ENCODE measurements at places on chromosomes 2 and 18.

- DNase-seq = no peak
These were observed 209.8 kb downstream of the CD226 start for GRCh38 chr18:69737851-69738250.

DNA sequence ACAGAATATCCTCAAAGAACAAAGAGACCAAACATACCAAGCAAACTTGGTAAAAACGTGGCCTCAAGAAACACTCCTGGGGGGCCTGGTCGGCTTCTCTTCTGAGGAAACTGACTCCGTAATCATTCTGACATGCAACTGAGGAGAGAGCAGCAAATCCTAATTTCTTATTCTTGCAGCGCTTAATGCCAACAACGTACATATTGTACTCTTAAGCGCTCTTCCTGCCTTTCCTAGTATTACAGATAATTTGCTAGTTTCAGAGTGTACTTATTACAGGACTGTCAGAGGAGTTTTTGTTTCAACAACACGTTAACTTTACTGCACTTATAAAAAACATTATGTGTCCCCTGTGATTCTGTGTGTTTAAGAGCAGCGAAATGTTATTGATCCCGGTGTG lies 64.9 kb downstream of the ZNF521 start:
- no peak for DNase-seq

DNA sequence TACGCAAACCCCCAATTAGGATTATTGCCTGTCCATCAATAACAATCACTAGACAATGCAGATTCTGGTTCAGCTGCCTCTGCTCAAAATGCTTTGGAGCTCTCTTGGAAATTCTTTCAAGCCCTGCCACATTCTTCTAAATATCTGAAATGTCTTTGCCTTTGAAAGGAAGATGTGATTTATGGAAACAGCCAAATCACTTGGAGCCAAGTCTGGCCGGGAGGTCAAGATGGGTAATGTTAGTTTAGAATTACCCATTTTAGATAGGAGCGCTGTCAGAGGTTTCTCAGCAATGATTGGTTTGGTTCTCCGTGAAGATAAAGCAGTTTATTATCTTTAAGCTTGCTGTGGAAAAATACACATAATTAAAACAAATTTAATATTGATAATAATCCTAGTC lies 306.7 kb downstream of the SETBP1 start:
- no peak for DNase-seq

- no peak for DNase-seq
These were observed 877 bp downstream of the INHBB start for GRCh38 chr2:120346667-120347358.

DNA sequence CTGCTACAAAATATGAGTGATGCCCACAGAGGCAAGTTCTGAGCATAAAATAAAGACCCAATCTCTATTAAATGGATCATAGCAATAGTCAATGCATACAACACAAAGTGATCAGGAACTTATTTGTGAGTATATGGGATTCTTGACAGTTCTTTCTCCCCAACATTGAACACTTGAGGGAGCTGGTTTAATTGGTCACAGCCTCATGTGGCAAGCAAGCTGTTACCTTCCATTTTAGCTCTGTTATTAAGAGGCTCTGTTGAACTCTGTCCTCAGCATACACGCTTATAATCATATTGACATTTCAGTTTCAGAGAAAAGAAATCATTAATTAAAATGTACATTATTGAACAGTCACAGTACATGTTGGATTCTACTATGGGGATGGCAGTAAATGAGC lies 37.6 kb upstream of the PAX3 start:
- no peak for DNase-seq

GRCh38 chr2:121825003-121825950 lies 69.8 kb downstream of the TSN start:
- DNase-seq = no peak

DNA sequence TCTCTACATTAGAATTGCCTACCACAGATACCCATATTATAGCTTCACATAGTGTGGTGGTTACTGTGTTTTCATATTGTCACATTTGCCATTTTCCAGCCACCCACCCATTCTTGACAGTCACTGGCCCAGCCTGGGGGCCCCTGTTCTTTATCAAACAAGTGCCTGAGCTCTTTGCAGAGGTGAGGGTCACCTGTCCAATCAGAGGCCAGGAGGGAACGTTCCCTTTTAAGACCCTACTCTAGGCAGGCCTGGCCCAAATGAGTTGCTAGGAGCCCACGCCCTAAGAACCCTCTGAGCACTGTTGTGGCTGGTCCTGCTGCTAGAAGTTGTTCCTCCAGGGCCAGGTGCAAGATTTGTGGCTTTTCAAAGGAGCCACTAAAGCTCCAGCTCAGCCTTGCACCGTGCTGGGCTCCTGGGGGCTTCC lies 5.2 kb downstream of the IL37 start:
- DNase-seq = no peak

DNA sequence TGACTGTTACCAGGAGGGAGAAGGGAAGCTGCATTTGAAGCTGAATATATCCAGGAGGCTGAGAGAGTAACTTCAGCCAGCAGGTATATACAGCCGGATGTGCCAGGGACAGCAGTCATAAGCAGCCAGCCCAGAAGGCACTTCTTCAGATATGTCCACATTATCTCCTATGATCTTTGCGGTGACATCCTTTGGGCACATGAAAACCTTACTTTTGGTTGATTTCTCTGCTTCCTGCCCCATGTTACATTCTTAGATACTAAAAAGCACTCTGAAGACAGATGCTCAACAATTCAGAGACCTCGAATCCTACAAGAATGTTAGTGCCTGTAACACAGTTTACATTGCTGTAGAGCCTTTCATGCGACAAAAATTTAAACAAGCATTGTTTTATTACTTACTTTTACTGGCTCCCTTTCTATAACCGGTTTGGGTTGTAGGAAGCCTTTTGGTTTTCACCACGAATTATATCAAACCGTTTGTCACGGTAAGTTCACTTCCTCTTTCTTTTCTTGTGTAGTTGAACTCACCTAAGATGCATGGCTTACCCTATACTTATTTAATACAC lies 50.3 kb upstream of the TLK1 start:
- DNase-seq = no peak

DNA sequence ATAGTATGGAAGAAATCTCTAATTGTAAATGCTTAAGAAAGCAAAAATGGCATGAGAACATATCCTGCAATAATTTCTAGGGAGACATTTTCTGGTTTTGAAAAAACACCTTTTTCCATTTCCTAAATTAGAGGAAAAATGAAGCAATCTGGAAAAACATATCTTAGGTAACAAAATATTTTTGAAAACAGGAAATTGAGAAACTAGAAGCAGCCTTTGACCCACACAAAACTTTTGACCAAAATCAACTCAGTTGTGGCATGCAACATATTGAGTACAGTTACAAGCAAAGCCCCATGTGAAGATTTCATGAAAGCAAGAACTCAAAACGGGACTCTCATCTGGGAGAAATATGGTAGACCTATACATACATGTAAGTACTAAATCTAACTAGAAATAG lies 28.6 kb upstream of the CHAC2 start:
- no peak for DNase-seq

- DNase-seq = no peak
These were observed 2.4 kb downstream of the NFATC1 start for GRCh38 chr18:79397830-79398761.

GRCh38 chr2:181660181-181660580 lies 3.3 kb upstream of the CERKL start:
- no peak for DNase-seq

DNA sequence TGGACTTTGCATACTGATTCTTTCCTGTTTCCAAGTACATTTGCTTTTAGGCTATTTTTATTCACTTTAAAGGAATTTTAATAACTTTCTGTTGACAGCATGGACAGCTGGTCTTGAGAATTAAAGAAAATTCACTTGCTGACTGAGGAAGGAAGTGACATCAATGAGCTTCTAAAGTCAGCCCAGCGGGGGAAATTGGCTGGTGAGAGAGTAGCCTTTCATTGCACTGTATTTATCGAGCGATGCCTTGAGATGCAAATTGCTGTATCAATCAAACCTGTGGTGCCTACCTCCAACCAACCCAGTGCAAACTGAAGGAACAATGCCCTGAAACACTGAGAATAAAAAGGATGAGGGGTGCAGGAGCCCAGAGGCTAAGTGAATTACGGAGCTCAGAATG lies 91.4 kb upstream of the AQP4 start:
- no peak for DNase-seq

GRCh38 chr2:28991021-28991420 lies 9.9 kb downstream of the TOGARAM2 start:
- no peak for DNase-seq

- no peak for DNase-seq
These were observed 119.1 kb downstream of the AQP4 start for GRCh38 chr18:26746398-26746797.

DNA sequence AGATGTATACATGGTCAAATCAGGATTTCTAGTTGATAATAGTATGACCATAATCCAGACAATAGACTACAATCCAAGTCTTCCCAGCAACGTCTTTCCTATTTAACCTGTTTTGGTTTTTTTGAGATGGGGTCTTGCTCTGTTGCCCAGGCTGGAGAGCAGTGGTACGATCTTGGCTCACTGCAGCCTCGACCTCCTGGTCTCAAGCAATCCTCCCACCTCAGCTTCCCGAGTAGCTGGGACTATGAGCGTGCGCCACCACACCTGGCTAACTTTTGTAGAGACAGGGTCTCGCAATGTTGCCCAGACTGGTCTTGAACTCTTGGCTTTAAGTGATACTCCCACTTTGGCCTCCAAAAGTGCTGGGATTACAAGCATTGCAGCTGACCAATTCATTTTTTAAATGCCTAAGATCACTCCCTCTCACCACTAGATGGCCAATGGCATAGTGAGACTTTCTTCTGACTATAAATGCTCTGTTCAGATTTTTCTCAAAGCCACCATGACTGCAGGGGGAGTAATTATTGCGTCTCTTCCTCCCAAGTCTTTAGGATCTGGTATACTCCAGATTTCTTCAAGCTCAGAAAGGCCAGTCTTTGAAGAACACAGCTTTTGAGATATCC lies 47.6 kb downstream of the HNRNPLL start:
- no peak for DNase-seq

DNA sequence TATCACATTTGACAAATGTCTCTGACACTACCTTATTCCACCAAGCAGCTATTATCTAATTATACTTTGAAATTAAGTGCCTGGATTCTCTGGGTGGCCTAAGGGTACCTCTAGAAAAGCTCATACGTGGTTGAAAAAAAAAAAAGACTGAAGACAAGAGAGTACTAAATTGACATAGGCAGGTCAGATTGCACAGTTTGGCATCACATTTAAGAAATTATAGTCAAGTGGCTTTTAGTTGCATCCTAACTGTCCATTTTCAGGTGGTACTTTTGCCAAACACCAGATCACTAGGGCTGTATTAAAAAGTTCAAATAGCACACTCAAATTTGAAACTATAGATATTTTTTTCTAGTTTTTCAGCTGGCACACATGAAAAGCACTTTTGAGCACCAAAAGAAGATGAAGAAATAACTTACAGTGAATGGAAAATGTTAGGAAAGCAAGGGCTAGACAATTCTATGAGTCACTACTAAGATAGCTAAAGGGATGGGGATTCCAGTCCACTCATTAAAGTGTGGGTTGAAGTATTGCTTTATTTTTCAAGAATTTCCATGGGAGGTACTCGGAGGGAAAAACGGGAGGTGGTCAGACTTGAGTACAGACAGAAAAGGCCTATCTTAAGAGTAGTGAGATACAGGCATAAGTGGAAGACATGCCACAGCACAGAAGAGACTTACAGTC lies 106.5 kb upstream of the COL5A2 start:
- no peak for DNase-seq

DNA sequence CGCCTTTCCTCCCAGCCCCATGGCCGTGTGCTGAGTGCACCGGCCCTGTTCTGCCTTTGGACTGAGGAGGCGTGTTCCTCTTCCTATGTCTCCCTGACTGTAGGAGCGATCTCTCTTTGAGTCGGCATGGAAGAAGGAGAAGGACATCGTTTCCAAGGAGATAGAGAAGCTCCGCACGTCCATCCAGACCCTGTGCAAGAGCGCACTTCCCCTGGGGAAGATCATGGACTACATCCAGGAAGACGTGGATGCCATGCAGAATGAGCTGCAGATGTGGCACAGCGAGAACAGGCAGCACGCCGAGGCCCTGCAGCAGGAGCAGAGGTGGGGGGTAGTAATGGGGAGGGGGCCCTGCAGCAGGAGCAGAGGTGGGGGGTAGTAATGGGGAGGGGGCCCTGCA lies 29.4 kb upstream of the ASB1 start:
- DNase-seq = no peak

- DNase-seq = no peak
These were observed 748.1 kb upstream of the LRATD1 start for GRCh38 chr2:13884291-13884976.

DNA sequence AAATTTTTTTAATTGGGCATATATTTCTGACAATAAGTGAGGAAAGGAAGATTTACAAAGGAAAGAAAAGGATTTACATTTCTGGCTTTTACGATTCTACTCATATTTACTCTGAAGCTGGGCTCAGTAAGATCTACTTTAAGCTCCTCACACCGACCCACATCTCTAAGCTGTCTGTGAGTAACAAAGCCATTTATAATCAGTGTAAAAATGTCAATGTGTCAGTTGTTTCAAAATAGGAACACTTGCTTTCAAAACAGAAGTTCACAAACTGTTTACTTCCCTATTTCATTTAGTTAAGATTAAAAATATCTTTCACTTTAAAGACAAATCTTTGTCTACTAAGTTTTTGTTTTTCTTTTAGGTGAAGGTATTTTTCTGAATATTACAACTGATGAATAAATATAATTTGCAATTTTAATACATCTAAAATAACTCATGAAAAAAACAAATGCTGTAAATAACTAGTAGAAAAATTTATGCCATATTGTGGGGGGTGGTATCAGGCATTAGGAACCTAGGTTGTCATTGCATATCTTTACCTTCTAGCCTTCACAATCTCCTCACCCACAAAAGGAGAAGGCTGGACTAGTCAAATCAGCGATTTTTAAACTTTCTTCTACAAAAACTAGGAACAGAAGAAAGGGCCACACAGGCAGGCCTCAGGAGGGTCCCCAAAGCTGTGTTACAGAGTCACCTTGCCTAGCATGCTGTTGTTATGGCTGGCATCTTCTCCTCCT lies 64.5 kb downstream of the TMEM131 start:
- DNase-seq = no peak

DNA sequence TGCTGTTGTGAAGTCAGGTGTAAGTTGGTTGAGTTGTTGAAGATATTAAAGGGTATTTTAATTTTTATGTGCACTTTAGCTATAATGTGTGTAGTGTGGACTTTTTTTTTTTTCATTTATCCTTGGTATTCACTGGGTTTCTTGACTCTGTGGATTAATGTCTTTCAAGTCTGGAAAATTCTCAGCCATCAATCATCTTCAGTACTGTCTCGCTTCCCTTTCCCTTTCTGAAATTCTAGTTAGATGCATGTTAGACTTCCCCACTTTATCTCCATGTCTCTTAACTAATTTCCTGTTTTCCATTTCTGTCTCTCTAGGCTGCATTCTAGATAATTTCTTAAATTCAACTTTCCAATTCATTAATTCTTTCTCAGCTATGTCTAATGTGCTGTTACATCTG lies 247.7 kb upstream of the REV1 start:
- no peak for DNase-seq

Data from omental fat pad (tissue), 4 donors.